ENCODE measurements at places on chromosomes 11 and 22. TPM values are rescaled to one million over a fixed set of nuclear protein-coding genes. Genes with fewer than 3 reads are reported as not detected.

The RFPL1 gene
- not detected for total RNA-seq

The KRTAP5-1 gene
- total RNA-seq: not detected

The PRDX5 gene
- 293 TPM for total RNA-seq

The OR8G1 gene
- total RNA-seq: not detected

The PRRG4 gene
- not detected for total RNA-seq

The CRELD2 gene
- 88.0 TPM for total RNA-seq

The SCN4B gene
- total RNA-seq: 0.56 TPM

The KRTAP5-2 gene
- total RNA-seq: not detected

The MTCH2 gene
- total RNA-seq: 64.6 TPM

The SRSF8 gene
- 16.0 TPM for total RNA-seq

The C11orf97 gene
- total RNA-seq: not detected

The PPFIBP2 gene
- total RNA-seq: 3.0 TPM

The CAT gene
- 32.5 TPM for total RNA-seq

The OVOL1 gene
- under 0.01 TPM for total RNA-seq

The OR51I1 gene
- total RNA-seq: not detected

The MPPED1 gene
- total RNA-seq: not detected

The AQP11 gene
- 0.65 TPM for total RNA-seq

The ALX4 gene
- total RNA-seq: not detected

The DGCR6 gene
- 0.52 TPM for total RNA-seq

The LRRC10B gene
- total RNA-seq: not detected

The OSM gene
- total RNA-seq: 0.13 TPM

The NCF4 gene
- total RNA-seq: not detected

The FOLR1 gene
- total RNA-seq: not detected

The ZDHHC24 gene
- total RNA-seq: 27.7 TPM

The SLC22A25 gene
- total RNA-seq: not detected

The ENTHD1 gene
- not detected for total RNA-seq

The HPX gene
- not detected for total RNA-seq

The CDC42EP1 gene
- 58.1 TPM for total RNA-seq

The CCDC81 gene
- total RNA-seq: 0.08 TPM

The GALNT18 gene
- total RNA-seq: 0.96 TPM
